LHCN-M2 (cell line): ENCODE measurements at places on chromosomes 6 and 20. TPM values are rescaled to one million over a fixed set of nuclear protein-coding genes. Genes with fewer than 3 reads are reported as not detected.

DNA sequence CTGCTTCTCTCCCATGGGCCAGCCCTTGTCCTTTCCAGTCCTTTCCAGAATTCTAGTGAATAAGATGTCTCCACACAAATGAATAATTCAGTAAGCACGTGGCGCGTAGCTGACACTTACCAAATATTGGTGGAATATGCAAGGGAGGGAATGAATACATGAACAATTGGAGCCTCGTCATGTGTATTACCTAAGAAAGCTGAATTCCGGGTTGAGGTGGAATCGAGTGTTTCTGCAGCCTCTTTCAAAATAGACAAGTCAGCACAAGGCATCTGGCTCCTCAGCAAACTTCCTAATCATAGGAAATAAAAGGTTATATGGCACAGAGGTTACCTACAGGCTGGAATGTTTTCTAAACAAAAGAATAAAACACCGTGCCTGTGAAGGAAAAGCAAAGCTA lies 47.0 kb upstream of the NT5E start:
- DNase-seq: no peak

GRCh38 chr6:38271081-38271480 lies 368.6 kb downstream of the BTBD9 start:
- DNase-seq: peak; percentile 51

- DNase-seq: no peak
Measured at GRCh38 chr6:104928141-104928540, 28.8 kb upstream of the LIN28B start.

DNA sequence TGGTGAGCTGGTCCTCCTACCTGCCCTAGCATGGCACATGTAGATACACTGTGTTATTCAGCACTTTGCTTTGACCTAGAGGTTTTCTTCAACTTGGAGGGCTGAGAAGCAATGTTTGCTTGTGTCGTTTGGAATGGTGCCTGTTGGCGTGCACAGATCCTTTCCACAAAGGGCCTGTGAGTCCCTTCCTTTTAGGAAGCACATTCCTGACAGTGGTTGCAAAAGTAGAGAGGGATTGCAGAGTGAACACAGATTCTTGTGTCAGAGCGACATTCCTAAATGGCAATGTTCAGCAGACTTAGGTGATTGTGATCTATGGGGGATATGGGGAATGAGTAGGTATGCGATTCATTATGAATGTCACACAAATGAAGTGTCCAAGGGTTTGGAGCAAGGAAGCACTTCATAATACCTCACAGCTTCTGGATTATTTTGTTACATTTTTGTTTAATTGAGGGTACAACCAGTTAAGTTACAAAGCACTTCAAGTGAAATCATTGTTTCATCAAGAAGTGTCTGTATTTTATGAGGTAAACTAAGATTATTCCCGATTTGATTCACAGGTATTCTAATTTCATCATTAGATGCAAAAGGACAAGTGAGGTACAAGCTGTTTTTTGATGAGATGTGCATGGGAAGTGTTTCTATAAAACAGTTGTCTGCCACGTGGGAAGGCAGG lies 713 bp upstream of the RNF144B start:
- DNase-seq: no peak

GRCh38 chr6:105389543-105389942 lies 13.3 kb downstream of the PREP start:
- no peak for DNase-seq

DNA sequence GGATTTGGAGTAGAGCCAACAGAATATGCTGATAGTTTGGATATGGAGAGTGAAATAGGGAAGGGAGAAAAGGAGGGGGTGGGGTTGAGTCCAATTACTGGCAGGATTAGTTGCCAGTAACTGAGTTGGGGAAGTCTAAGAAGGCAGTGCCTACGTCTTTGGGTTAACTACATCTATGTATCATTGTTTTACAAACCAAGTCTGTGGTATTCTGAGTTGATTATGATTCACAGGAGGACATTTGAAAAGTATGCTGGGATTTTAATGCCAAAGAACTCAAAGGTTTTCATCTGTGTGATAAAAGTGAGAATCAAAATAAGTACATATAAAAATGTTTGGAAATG lies 14.7 kb downstream of the DSE start:
- peak; percentile 68 for DNase-seq

GRCh38 chr6:128252341-128253176 lies 267.8 kb downstream of the PTPRK start:
- DNase-seq: no peak

GRCh38 chr6:13079096-13079723 lies 249.1 kb downstream of the TBC1D7 start:
- no peak for DNase-seq

- DNase-seq: peak; percentile 49
Measured at GRCh38 chr6:133610971-133611370, 277.9 kb upstream of the TCF21 start.

GRCh38 chr6:37515712-37516075 lies 16.0 kb upstream of the CCDC167 start:
- no peak for DNase-seq

- DNase-seq: peak; percentile 81
Measured at GRCh38 chr6:30154709-30155519, 6.1 kb downstream of the TRIM10 start.

DNA sequence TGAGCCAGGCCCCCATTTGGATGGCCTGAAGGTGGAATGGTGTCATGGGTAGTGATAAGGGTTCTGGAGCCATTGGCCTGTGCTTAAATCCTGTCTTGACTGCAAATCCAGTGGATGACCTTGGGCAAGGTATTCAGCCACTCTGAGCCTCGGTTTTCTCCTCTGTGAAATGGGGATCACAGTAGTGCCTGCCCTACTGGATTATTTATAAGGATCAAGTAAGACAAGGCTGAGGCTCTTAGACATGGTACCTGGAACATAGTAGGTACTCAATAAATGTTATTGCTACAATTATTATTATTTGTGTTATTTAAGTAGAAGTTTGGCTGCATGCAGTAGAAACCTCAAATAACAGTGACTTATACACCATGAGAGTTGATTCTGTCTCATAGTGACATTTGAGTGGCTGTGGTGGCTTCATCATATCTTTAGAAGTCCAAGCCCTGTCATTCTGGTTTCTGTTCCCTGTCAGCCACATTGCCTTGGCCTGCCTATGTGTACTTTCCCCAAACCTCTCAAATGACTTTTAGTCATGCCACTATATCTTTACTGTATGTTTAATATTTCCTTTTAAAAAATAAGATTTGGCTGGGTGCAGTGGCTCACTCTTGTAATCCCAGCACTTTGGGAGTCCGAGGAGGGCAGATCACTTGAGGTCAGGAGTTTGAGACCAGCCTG lies 37.6 kb upstream of the CHMP4B start:
- no peak for DNase-seq

DNA sequence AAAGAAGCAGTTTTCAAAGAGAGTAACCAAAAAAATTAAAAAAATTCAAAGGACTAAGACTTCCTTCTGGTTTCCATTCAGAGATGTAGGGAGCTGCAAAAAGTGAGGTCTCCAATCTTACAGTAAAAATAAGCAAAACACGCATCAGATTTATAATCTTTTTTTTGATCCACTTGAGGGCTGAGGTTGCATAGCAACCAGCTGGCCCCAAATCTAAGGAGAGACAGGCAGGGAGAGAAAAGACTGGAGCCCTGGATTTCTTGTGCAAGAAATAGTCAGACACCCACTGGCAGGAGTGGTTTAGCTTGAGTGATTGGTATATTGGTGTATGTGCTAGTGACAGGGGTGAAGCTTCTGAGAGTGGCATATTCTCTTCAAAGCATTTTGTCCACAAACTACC lies 135.9 kb upstream of the FUT9 start:
- DNase-seq: no peak

Gene VGLL2
- total RNA-seq: 0.19 and 0.75 TPM in 2 replicates

Gene SLC18B1
- 6.3 and 8.8 TPM in 2 replicates for total RNA-seq

Gene SMIM8
- total RNA-seq: 2.1 and 3.4 TPM in 2 replicates

Gene PDE7B
- total RNA-seq: 1.2 and 1.5 TPM in 2 replicates

Gene SLC17A3
- not detected in 2 replicates for total RNA-seq
